ENCODE measurements at places on chromosomes 6 and 20.

DNA sequence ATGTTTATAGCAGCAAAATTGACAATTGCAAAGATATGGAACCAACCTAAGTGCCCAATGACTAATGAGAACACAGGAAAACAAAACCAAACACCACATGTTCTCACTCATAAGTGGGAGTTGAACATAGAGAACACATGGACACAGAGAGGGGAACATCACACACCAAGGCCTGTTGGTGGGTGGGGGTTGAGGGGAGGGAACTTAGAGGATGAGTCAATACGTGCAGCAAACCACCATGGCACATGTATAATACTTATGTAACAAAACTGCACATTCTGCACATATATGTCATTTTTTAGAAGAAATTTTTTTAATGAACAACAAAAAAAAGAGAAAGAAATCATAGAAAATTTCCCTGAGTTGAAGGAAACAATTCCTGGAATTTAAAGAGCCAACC lies 3.9 kb downstream of the EPM2A start:
- no peak for DNase-seq

DNA sequence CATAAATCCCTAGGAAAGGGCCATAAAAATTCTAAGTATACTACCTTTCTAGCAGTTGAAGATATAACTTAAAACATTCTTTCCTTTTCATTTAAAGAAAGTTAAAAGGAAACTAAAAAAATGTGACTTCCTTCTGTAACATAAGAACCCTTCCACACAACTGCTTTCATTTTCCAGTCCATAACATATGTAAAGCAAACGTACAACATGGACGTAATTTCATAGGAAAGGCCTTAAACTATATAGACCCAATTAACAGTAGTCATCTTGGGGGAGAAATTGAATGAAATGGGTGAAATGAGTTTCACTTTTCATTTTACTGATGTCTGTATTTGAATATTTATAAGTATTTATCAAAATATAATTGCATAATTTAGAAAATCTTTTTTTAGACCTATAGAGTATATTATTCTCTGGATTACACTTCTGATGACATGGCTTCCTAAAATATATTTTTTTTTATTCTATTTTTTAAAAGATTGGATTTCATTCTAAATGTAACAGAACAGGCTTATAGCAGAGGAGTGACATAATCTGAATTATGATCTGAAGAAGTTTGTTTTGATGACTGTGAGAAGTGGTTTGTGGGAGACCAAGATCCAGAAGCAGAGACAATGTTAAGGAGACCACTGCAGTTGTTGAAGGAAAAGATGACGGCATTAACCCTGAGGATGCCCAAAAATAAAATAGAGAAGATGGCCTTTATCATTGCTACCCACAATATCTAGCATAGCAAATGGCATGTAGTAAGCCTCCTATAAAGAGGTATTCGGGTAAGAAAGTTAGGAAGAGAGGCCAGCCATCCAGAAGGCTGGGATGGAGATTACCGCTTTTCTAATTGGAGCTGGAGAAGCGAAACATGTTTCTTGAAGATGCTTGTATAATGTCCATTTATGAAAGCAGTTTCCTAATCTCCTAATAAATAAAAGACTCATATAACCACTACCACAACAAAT lies 260.4 kb downstream of the PTPRK start:
- DNase-seq, result no peak

DNA sequence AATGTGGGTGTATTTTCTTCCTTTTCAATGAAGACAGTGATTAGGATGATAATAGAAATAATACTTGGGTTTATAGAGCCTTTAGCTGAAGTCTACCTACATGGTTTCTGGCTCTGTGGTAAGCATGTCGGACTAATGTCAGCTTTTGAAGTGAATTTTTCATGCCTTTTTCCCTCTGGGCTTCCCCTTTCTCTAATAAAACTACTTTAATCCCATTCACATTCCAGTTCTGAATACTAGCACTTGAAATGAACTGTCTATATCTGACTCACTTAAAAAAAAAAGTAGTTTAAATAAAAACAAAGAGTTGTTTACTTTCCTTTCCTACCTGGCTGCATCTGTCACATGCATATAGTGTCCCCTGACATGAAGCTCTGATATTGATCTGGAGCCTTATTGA lies 545.9 kb upstream of the FLRT3 start:
- DNase-seq, result no peak

- no peak for DNase-seq
Observed at GRCh38 chr6:51839726-51840374, 247.6 kb downstream of the PKHD1 start.

GRCh38 chr20:18279242-18279641 lies 9.1 kb upstream of the ZNF133 start:
- DNase-seq, result no peak

GRCh38 chr20:58344741-58345140 lies 35.2 kb downstream of the RAB22A start:
- no peak for DNase-seq

GRCh38 chr6:135033238-135033637 lies 21.4 kb downstream of the HBS1L start:
- DNase-seq, result no peak

- no peak for DNase-seq
Observed at GRCh38 chr6:72272958-72273357, 348.9 kb upstream of the KCNQ5 start.

DNA sequence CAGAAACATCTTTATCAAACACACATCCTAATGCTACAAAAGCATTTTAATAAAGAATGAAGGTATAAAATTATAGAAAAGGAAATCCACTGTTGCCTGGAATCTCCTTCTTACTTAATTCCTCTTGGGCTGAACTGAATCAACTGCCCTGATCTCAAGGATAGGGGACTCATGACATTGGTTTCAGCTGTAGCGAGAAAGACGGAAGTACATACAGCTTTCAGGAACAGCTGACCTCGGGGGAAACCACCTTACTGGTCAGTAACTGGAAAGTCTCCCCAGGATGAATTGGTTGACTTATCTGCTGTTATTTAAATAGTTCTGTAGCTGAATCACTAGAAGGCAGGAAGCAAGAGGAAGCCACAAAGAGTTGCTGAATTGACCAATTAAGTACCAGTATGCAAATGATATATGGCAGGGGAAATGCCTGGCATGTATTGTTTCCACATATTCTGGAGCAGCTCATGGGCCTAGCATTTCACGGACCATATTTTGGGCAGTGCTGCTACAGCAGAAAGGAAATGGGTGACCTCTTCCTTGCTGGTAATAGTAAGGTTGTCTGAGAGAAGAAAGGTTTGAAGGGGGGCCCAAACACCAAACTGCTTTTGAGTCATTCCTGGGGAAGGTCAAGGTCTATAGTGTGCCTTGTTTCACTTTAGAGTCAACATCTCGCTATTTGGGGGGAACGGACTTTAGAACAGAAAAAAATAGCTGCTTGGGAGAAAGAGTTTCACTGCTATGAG lies 43.7 kb upstream of the MAP7 start:
- DNase-seq, result no peak

GRCh38 chr6:99613705-99614429 lies 7.2 kb downstream of the PRDM13 start:
- DNase-seq, result peak; percentile 66

GRCh38 chr20:35451295-35451694 lies 4.1 kb upstream of the CEP250 start:
- no peak for DNase-seq

- DNase-seq, result no peak
Observed at GRCh38 chr6:53888931-53889330, 94.1 kb downstream of the LRRC1 start.

GRCh38 chr6:146397638-146398037 lies 146.0 kb upstream of the RAB32 start:
- DNase-seq, result no peak
